ENCODE measurements at places on chromosomes 1 and 21. TPM values are rescaled to one million over a fixed set of nuclear protein-coding genes. Genes with fewer than 3 reads are reported as not detected.

Gene DNAI4
- 11.4 TPM for total RNA-seq

Gene ADAM30
- total RNA-seq, result not detected

Gene PGD
- 115 TPM for total RNA-seq

Gene TRIM58
- 3.6 TPM for total RNA-seq

DNA sequence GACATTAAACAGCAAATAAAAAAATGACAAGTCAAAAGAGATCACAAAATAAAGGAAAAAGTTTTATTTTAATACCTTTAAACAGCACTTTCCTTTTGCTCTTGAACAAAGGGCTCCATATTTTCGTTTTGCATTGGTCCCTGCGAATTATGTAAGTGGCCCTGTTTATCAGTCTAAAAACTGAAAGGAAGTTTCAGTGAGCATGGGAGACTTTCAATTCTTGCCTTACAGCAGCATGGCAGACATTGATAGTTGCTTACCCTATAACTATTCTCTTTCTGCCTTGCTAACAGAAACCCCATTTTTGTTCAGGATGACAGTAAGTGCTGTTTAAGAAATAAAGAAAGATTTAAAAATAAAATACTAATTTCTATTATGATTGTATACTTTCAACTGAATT lies 5.2 kb upstream of the SH3GLB1 start:
- DNase-seq, result no peak
- no peaks in the 10 kb centered on the region for H3K36me3 ChIP-seq
- H3K27me3 ChIP-seq, result no peaks in the 10 kb centered on the region
- H3K4me1 ChIP-seq, result peaks cover 4% of the 10 kb centered on the region
- H3K4me3 ChIP-seq, result no peak overlapping the region

GRCh38 chr1:83641206-83641658 lies 357.7 kb downstream of the TTLL7 start:
- H3K27ac ChIP-seq, result no peak overlapping the region
- H3K4me1 ChIP-seq, result no peaks in the 10 kb centered on the region
- DNase-seq, result no peak
- no peaks in the 10 kb centered on the region for H3K36me3 ChIP-seq

GRCh38 chr21:44322621-44323325 lies 16.4 kb downstream of the CFAP410 start:
- peaks cover 20% of the 10 kb centered on the region for H3K36me3 ChIP-seq
- H3K4me1 ChIP-seq, result no peaks in the 10 kb centered on the region
- no peak for DNase-seq
- H3K27ac ChIP-seq, result no peak overlapping the region

GRCh38 chr1:114490274-114490693 lies 20.7 kb downstream of the TRIM33 start:
- H3K4me3 ChIP-seq, result no peak overlapping the region
- no peaks in the 10 kb centered on the region for H3K36me3 ChIP-seq
- no peak overlapping the region for H3K27ac ChIP-seq
- peaks cover 4% of the 10 kb centered on the region for H3K4me1 ChIP-seq

DNA sequence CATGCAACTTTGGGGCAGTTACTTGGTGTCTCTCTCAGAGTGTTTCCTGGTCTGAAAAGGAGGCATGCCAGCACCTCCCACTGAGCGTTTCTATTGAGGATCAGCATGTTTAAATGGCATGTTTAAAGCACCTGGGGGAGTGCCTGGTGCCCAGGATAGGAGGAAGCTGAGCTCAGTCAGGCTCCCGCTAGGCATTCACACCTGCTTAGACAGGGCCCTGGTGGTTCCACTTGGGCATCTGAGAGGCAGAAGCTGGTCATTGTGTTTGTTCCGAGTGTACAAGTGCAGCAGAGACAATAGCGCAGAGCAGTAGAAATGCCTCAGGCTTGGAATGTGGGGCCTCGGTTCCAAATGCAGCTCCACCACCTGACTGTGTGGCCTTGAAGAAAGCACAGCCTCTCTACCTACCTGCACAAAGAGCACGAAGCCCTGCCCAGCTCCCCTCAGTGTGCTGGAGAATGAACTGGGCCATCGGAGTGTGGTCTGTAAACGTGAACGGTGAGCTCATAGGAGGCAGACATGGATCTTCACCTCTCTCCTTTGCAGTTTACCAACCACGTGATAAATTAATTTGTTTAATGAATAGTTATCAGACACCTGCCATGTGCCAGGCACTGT lies 20.3 kb upstream of the TMEM222 start:
- no peaks in the 10 kb centered on the region for H3K4me1 ChIP-seq
- H3K4me3 ChIP-seq, result no peak overlapping the region
- H3K27ac ChIP-seq, result no peak overlapping the region
- peaks cover 4% of the 10 kb centered on the region for H3K36me3 ChIP-seq
- no peaks in the 10 kb centered on the region for H3K27me3 ChIP-seq

- peaks cover 14% of the 10 kb centered on the region for H3K4me1 ChIP-seq
- H3K27ac ChIP-seq, result peak overlapping the region; percentile 99
- no peaks in the 10 kb centered on the region for H3K27me3 ChIP-seq
These were observed 1.6 kb upstream of the ENO1 start for GRCh38 chr1:8879922-8880676.

- H3K27ac ChIP-seq, result peak overlapping the region; percentile 69
- H3K36me3 ChIP-seq, result no peaks in the 10 kb centered on the region
- peak overlapping the region; percentile 27 for H3K4me3 ChIP-seq
- H3K27me3 ChIP-seq, result no peaks in the 10 kb centered on the region
- peaks cover 6% of the 10 kb centered on the region for H3K4me1 ChIP-seq
These were observed 960 bp downstream of the MX2 start for GRCh38 chr21:41362605-41363369.

DNA sequence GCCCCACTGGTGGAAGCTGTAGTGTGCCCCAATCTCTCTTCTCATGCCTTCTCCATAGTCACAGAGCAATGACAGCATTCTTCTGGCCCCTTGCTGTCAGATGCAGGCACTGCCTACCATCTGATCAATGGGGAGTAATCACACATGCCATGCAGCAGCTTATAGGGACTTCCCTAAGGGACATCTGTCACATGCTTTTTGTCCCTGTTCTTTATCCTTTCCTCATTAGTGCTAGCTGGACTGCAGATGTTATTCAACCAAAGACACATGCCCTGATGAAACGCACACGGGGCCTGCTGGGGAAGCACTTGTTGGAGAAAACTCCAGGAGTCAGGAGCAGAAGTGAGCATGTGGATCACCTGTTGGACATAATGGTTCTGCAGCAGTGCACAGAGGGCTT lies 108.7 kb downstream of the KCNJ15 start:
- no peak overlapping the region for H3K27ac ChIP-seq
- H3K4me1 ChIP-seq, result no peaks in the 10 kb centered on the region
- H3K27me3 ChIP-seq, result no peaks in the 10 kb centered on the region
- H3K36me3 ChIP-seq, result no peaks in the 10 kb centered on the region

GRCh38 chr1:27106561-27107323 lies 48.2 kb downstream of the SLC9A1 start:
- H3K4me1 ChIP-seq, result peaks cover under 1% of the 10 kb centered on the region
- no peaks in the 10 kb centered on the region for H3K36me3 ChIP-seq
- no peaks in the 10 kb centered on the region for H3K27me3 ChIP-seq
- no peak overlapping the region for H3K4me3 ChIP-seq
- H3K27ac ChIP-seq, result no peak overlapping the region

- H3K36me3 ChIP-seq, result no peaks in the 10 kb centered on the region
- no peak overlapping the region for H3K4me3 ChIP-seq
- H3K4me1 ChIP-seq, result no peaks in the 10 kb centered on the region
- DNase-seq, result no peak
These were observed 64.2 kb downstream of the SERINC2 start for GRCh38 chr1:31476891-31477846.

DNA sequence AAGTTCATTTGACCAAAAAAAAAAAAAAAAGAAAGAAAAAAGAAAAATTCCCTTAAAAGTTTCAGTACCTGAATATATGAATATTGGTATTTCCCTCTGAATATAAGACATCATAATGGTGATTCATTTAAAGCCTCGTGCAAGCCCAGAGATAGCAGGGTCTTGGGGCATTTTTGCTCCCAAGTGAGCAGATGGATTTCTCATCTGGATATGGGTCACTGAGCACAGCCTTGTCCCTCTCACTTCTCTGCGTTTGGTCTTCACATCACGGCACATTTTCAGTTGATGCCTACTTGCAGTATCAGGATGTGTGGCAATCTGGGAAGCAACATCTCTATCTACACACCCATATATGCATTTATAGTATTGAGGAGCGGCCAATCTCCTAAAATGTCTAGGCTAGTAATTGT lies 12.7 kb downstream of the CD58 start:
- no peak for DNase-seq
- no peak overlapping the region for H3K4me3 ChIP-seq
- no peaks in the 10 kb centered on the region for H3K27me3 ChIP-seq
- no peaks in the 10 kb centered on the region for H3K4me1 ChIP-seq

- H3K36me3 ChIP-seq, result no peaks in the 10 kb centered on the region
- no peaks in the 10 kb centered on the region for H3K4me1 ChIP-seq
- H3K4me3 ChIP-seq, result no peak overlapping the region
- no peaks in the 10 kb centered on the region for H3K27me3 ChIP-seq
- H3K27ac ChIP-seq, result no peak overlapping the region
These were observed 2.8 kb downstream of the PHTF1 start for GRCh38 chr1:113756461-113756860.

- no peaks in the 10 kb centered on the region for H3K27me3 ChIP-seq
- no peak overlapping the region for H3K4me3 ChIP-seq
- H3K4me1 ChIP-seq, result no peaks in the 10 kb centered on the region
- DNase-seq, result no peak
These were observed 130.4 kb downstream of the ATP1B1 start for GRCh38 chr1:169236880-169237279.

DNA sequence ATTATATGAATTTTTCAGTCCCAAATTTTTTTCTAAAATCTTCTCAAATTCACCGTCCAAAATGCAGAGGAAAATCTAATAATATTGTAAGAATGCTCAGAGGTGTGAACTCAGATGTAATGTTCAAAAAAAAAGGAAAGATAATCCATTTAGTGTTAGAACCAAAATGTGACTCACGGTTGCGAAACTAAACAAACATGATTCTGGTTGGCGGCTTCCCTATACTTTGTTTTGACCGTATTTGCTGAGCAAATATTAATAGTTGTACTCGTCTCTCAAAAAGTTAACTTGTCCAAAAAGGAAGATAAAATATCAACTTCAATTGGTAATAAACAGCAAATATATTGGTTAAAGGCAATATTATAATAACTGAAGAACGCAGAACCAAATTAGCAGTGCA lies 34.4 kb downstream of the ZSWIM5 start:
- no peaks in the 10 kb centered on the region for H3K27me3 ChIP-seq
- no peak overlapping the region for H3K27ac ChIP-seq
- no peaks in the 10 kb centered on the region for H3K4me1 ChIP-seq
- no peak overlapping the region for H3K4me3 ChIP-seq
- DNase-seq, result peak; percentile 23
- H3K36me3 ChIP-seq, result no peaks in the 10 kb centered on the region

GRCh38 chr21:34082769-34083168 lies 9.4 kb downstream of the MRPS6 start:
- DNase-seq, result no peak
- no peaks in the 10 kb centered on the region for H3K36me3 ChIP-seq
- H3K27me3 ChIP-seq, result no peaks in the 10 kb centered on the region
- no peak overlapping the region for H3K27ac ChIP-seq

- no peaks in the 10 kb centered on the region for H3K27me3 ChIP-seq
- no peak overlapping the region for H3K4me3 ChIP-seq
- no peak for DNase-seq
These were observed 16.4 kb downstream of the PKN2 start for GRCh38 chr1:88700425-88701013.

- H3K36me3 ChIP-seq, result no peaks in the 10 kb centered on the region
- H3K4me1 ChIP-seq, result no peaks in the 10 kb centered on the region
- H3K4me3 ChIP-seq, result no peak overlapping the region
- DNase-seq, result peak; percentile 13
These were observed 738.4 kb downstream of the MATN1 start for GRCh38 chr1:29984862-29985605.

- H3K4me3 ChIP-seq, result peak overlapping the region; percentile 62
- no peaks in the 10 kb centered on the region for H3K27me3 ChIP-seq
- no peaks in the 10 kb centered on the region for H3K4me1 ChIP-seq
- H3K36me3 ChIP-seq, result no peaks in the 10 kb centered on the region
- H3K27ac ChIP-seq, result peak overlapping the region; percentile 28
- DNase-seq, result peak; percentile 26
These were observed 21.6 kb upstream of the ZNF678 start for GRCh38 chr1:227541796-227542152.

DNA sequence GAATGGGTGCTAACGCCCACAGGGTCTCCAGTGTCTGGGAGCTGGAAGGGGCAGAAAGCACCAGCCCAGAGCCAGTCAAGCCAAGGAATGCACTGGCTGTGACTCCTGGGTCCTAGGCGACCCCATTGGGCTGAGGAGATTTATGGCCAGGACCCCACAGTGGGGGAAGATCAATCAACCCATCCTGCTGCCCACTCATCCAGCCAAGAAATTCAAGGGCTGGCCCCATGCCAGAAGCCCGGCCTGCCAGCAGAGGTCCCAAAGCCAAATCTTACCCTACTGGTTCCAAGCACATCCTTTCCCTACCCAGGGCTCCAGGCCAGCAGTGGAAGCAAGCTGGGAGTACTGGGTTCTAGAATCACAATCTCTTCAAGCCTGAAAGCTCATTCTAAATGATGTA lies 6.8 kb upstream of the PDZK1IP1 start:
- no peak overlapping the region for H3K27ac ChIP-seq
- no peaks in the 10 kb centered on the region for H3K27me3 ChIP-seq
- H3K4me3 ChIP-seq, result no peak overlapping the region

DNA sequence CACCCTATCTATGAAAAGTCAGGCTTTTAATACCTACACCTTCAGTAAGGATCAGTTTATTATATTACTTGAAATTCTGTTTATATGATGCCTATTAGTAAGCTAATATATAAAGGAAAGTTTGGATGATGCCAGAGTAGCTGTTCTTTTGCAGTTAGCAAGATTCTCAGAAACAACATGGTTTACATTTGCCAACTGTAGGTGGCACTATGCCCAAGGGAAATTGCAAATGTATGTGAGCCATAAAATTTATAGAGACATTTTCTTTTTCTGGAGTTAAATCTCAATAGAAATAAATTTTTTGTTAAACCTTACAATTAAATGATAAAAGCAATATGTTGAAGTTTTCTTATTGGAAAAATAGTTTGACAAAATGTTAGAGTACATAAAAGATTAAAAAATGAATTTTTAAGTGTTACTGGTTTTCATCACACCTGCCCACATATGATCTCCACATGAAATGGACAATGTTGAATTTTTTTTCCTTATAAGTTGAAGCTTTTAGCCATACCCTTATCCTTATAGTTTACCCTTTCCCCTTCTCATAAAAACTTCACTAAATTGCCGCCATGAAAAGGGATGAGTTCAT lies 32.1 kb upstream of the EPHX4 start:
- DNase-seq, result peak; percentile 34
- no peaks in the 10 kb centered on the region for H3K36me3 ChIP-seq
- no peaks in the 10 kb centered on the region for H3K4me1 ChIP-seq
- no peak overlapping the region for H3K4me3 ChIP-seq

All from colonic mucosa (tissue), 4 donors.